ENCODE measurements at places on chromosomes 6 and 20.

- no peak for DNase-seq
These were observed 59.5 kb downstream of the TRIM38 start for GRCh38 chr6:26022132-26022472.

GRCh38 chr20:3635346-3635745 is 27.9 kb downstream of the GFRA4 start:
- DNase-seq, result no peak

DNA sequence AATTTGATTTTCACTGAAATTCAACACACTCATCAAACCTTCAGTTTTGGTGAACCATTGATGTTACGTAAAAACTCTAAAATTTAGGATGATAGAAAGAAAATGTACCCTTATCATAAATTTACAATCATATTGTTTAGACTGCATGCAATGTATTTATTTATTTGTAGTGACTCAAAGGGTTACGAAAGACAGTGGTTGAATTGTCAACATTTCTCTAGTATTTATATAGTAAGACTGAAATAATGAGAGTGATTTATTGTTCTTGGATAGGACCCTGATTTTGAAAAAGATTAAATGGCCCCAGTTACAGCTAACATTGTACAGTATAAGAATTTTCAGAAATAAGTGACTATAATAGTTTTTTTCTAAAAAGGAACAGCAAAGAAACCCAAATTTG is 591.5 kb downstream of the RFPL4B start:
- no peak for DNase-seq

DNA sequence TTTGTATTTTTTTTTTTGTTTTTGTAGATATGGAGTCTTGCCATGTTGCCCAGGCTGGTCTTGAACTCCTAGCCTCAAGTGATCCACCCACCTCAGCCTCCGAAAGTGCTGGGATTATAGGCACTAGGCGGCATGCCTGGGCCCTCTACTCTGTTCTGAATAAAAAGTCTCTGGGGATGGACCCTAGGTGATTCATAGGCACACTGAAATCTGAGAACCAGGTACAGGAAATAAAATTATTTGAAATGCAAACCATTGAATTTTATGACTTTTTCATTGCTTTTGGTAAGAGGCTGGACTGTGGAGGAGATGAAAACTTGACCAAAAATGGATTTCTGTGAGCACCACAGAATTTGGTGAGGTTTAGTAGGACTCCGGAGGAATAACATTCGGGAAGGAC is 117.5 kb downstream of the PRIM2 start:
- DNase-seq, result no peak

Data from stimulated activated CD8-positive, alpha-beta memory T cell treated with anti-CD3 and anti-CD28 coated beads, Interleukin-7, amount 100 ng/mL, for 48 hours (primary cell).